Activated CD4-positive, alpha-beta T cell treated with anti-CD3 and anti-CD28 coated beads, Interleukin-10, Interleukin-2, amounts not matched to agents 100 ng/mL and 50 ng/mL, durations not matched to agents 16 hours and 8 hours (primary cell): ENCODE measurements at places on chromosomes 5 and 9.

DNA sequence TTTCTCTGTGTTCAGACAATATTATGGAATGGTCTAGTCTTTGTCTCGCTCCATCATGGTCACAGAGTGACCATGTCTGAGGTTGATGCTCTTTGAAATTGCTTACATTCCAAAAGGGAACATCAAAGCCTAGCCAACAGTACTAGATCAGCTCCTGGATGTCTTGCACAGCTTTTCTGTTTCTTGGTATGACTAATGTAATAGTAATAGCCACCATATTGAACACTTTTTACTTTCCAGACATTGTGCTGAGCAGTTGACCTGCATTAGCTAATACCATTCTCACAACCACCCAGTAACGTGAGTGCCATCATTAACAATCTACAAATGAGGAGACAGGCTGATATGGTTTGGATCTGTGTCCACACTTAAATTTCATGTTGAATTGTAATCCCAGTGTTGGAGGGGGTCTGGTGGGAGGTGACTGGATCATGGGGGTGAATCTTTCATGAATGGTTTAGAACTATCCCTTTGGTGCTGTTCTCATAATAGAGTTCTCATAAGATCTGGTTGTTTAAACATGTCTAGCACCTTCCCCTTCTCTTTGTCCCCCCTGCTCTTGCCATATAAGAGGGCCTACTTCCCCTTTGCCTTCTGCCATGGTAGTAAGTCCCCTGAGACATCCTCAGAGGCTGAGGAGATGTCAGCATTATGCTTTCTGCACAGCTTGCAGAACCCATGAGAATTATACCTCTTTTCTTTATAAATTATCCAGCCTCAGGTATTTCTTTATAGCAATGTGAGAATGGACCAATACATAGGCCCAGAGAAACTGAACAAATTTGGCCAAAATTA is 577.5 kb upstream of the CLINT1 start:
- no peak for DNase-seq

DNA sequence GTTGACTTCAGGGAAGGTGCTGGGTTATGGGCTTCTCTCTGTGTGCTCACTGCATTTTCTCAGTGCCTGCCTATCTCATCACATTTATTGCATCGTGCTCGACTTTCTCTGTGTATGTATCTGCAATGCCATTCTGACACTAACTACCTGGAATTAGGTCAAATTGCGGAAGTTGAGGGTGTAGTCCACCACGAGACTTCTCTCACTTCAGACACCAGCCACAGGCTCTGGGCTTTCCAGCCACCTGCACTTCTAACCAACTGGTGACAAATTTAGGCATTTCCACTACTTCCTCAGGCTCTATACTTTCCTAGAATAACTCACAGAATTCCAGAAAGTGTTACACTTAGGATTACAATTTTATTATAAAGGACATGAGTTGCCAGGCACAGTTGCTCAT is 188.6 kb upstream of the ZNF608 start:
- DNase-seq: peak; percentile 60

GRCh38 chr9:95181226-95181818 is 136.2 kb downstream of the FANCC start:
- no peak for DNase-seq

DNA sequence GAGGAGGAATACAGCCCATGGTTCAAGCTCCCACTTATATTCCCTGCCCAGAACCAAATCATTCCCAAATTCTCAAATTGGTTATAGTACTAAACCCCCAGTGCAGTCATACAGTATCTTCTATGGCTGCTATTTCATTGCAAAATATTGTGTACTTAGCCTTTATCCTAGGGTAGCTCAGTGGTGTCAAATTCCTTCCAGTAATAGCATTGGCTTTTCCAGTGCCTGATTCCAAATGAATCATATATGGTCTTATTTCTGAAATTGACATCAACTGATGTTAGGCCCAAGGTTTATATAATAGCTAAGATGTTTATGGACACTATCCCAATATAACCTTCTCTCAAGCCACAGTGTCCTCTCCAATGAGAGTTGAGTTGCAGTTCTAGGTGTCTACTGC is 256.7 kb downstream of the NDUFS4 start:
- DNase-seq: no peak

- DNase-seq: no peak
These were observed 91.0 kb downstream of the HSPA4 start for GRCh38 chr5:133142782-133143181.

GRCh38 chr9:89304020-89304833 is 6.8 kb upstream of the CKS2 start:
- no peak for DNase-seq

- DNase-seq: no peak
These were observed 677 bp downstream of the MFAP3 start for GRCh38 chr5:154039458-154039829.

DNA sequence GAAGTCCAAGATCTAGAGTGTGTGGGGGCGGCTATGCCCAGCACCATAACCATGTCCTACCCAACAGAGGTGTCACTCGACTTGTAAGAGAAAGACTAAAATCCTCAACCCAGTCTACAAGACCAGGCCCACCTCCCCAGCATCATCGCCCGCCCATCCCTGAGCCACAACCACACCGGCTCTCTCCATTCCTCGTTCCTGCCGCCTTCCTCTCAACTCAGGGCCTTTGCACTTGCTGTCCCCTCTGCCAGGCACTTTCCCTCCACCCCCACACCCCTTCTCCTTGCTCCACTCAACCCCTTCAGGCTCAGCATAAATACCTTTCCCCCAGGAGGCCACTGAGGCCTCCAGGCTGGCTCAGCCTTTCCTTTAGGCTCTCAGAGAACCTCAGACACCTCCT is 69.3 kb downstream of the PAX5 start:
- no peak for DNase-seq

- DNase-seq: no peak
These were observed 559 bp downstream of the SLC38A9 start for GRCh38 chr5:55711507-55712022.

GRCh38 chr9:23464275-23464674 is 361.8 kb downstream of the ELAVL2 start:
- DNase-seq: no peak

- no peak for DNase-seq
These were observed 24.1 kb downstream of the WWC1 start for GRCh38 chr5:168315416-168316138.

- DNase-seq: peak; percentile 3
These were observed 34.5 kb downstream of the C9orf57 start for GRCh38 chr9:72025906-72026305.

GRCh38 chr5:163915481-163915961 is 410.1 kb downstream of the MAT2B start:
- DNase-seq: no peak

- no peak for DNase-seq
These were observed 7.6 kb downstream of the TMEM8B start for GRCh38 chr9:35836595-35836994.

DNA sequence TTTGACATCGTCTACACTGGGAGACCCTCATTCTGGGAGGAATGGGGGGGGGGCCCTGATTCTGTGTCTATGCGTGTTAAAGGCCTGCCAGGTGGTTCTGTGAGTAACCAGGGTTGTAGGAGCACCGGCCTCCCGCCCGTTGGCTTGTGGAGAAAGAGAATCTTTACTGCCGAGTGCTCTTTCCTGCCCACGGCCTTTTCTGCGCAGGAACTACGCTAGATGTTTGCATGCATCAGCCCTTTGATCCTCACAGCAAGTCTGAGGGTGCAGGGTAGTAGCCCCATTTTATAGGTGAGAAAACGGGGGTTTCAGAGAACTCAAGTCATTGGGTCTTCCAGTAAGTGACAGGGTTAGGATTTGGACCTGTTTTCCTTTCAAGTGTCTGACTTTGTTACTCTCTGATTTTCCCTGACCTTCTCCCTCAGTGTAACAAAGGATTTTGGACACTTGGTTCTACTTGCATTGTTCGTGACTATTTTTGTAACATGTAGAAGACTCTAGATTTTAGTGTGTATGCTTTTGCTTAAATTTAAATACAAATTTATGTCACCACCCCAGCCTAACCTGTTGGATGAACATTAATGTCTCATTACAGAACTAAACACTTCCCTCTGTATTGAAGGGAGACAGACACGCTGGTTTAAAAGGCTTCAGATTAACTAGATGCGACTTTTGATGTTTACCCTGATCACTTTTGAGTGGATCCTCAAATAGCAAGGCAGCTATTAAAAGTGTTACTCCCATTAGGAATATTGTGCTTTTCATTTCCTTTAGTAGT is 22.0 kb downstream of the MAST4 start:
- peak; percentile 48 for DNase-seq

- DNase-seq: no peak
These were observed 2.6 kb downstream of the MAN1B1 start for GRCh38 chr9:137089232-137089947.

GRCh38 chr9:35538361-35539234 is 48.7 kb downstream of the RUSC2 start:
- DNase-seq: no peak

- DNase-seq: no peak
These were observed 195.9 kb downstream of the TMEM38B start for GRCh38 chr9:105890046-105890822.

- DNase-seq: no peak
These were observed 43.9 kb downstream of the SH3RF2 start for GRCh38 chr5:145980259-145980658.

GRCh38 chr5:132446621-132447020 is 44.0 kb downstream of the IRF1 start:
- no peak for DNase-seq

DNA sequence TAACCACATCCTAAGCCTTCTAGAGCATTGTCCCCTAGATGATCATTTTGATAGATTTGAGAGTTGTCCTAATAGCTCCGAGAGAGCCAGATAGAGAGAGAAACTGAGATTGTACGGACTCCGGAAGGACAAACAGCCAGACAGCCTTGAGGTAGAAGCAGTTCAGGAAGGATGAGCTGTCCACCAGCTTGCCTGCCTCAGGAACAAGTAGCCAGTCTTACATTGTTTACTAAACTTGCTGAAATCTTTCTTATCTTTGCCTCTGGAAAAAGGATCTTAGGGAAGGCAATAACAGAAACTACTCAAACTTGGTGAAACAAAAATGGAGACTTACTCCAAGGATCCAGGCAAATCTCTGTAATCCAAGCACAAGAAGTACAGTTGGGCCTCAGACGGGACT is 39.0 kb upstream of the SAP30L start:
- DNase-seq: no peak

GRCh38 chr9:90822866-90823265 is 21.2 kb downstream of the SYK start:
- no peak for DNase-seq

DNA sequence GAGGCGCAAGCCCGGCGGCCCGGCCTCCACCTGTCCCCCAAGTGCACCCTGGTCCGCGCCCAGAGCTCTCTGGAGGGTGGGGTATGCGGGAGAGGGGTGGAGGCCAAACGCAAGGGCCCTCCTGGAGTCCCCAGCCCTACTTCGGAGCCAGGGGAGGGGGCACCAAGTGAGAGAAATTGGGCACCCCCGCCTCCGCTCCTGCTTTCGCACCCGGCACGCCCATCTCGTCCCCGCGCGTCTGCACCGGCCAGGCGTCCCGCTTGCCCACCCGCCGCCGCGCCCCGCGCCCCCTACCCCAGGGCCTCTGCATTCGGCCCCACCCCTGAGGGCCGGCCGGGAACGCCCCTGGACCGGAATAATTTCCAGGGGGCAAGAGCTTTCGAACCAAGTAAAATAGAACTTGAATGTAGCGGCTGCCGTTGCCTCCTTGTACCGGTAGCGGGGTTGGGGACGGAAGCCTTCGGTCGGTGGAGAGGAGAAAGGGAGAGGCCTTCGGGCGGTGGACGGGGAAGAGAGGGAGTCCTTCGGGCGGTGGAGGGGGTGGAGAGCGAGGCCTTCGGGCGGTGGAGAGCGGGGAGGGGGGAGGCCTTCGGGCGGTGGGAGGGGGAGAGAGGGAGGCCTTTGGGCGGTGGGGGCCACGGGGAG is 694 bp upstream of the PHPT1 start:
- peak; percentile 50 for DNase-seq

- DNase-seq: no peak
These were observed 225.9 kb downstream of the RFX3 start for GRCh38 chr9:3299872-3300271.

- no peak for DNase-seq
These were observed 422.4 kb downstream of the CCDC171 start for GRCh38 chr9:15975101-15975778.

DNA sequence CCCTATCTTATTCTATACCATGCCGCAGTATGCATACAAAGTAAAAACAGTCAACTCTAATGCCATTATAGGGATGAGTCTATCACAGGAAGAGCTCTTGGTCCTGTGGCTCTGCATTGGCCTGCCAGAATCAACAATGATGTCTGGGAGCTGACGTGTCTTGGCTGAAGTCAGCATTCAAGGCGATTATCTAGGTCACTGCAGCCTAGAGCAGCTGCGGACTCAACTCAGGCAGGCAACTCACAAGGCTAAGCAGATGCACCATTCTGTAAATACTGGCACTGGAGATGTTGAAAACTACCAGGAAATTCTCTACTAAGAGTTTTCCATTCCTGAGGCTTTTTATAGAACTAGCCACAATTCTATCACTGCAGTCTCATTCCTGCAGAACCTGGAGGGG is 13.3 kb downstream of the SPATA9 start:
- no peak for DNase-seq

DNA sequence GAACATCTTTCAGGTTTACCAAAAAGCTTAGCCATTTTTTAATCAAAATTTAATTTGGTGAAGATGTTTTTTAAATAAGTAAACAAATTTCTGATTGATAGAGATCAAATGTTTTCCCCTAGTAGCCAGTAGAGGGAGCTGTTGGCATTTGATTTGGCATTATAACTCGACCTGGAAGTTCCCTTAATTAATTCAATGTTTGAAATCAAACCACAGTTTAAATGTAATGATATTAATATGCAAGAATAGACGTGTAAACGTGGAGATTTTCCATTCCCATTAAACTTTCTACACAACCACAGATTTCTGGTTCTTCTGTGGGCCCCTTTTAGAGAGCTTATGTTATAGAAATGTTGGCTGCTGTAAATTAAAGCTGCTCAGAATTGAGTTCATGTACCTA is 148.1 kb upstream of the MPDZ start:
- peak; percentile 18 for DNase-seq

DNA sequence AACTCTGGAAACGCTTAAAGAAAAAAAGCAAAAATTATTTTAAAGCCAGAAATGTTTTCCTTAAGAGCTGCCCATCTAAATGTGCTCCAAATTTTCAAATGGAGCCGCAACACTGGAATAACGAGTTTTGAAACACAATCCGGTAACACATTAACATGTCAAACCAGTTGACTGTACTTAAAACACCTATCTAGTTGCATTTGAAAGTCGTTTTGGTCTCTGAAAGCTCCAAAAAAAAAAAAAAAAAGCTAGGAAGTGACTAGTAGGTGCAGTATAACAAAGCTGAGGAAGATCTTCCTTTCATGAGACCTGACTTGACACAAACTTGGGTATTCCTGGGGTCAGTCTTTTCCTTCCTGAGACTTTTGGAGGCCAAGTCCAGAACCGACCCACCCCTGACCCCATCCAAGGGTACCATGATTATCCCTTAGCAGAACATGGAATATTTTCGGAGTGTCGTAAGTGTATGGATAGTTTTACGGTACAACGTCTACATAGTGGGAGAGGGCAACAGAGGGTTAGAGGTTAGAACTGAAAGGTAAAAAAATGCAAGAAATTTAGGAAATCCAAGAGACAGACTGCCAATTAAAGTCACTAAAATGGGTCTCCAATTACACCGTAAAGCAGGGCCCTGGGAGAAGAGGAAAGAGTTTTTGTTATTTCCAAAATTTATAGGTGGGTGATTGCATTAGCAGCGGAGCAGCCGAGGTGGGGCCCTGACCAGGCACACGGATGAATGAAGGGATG is 812 bp downstream of the CETN3 start:
- DNase-seq: no peak
